ENCODE measurements at places on chromosomes 12 and 14. TPM values are rescaled to one million over a fixed set of nuclear protein-coding genes. Genes with fewer than 3 reads are reported as not detected.

DNA sequence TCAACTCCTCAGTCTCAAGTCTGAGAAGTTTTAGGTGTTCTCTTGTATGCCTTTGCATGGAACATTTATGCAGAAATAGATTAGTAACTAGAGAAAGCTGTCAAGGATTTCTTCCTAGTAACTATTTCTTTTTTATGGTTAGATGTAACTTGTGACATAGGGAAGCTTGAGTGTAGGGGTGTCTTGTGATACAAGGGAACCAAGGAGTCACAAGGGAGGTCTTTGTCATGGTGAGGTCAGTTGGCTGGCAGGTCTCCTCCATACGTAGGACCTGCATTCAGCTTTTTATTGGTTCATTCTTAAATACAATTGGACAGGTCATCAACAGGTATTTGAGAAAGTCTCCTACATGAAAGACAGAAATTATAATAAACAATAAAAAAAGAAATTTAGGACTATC lies 394.0 kb upstream of the CCDC196 start:
- H3K27me3 ChIP-seq: no peaks in the 10 kb centered on the region
- H3K4me1 ChIP-seq: no peaks in the 10 kb centered on the region
- no peak overlapping the region for H3K27ac ChIP-seq
- DNase-seq: no peak
- H3K36me3 ChIP-seq: no peaks in the 10 kb centered on the region

DNA sequence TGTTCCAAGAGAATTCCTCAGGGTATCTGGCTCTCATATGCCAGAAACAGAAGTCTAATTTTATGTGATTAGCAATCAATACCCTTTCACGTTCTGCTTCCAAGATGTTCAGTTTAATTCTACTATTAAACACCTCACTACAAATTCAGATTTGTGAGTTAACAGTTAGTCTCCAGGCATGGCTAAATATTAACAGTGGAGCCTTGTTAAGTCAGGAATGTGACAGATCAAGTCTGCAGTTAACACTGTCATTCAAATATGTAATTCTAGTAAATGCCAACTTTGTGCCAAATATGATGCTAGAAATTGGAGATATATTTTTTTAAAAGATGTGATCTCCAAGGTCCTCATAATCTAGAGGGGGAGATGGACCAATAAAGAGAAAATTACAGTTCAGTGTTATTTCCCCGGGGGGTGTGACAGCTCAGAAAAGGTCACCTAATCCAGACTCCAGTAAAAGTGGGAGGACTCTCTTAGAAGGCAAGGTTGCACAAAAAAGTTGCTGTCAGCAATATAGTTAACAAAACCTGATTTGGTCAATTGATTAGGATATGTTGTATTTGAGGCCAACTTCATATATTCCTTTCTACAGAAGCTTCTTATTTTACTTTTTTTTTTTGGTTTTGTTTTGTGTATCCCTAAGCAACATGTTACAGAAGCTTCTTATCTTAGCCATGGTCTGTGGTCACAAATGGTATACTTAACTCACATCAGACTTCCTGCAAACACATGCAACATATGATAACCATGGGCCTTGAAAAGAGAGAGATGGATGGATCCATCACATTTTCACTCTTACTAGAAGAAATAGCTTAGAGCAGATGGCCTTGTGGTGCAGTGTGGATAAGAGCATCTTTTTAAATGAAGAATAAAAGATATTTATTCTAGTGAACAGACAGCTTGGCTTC lies 18.4 kb upstream of the RNU6-7 start:
- no peaks in the 10 kb centered on the region for H3K4me1 ChIP-seq
- H3K27ac ChIP-seq: no peak overlapping the region
- DNase-seq: no peak
- H3K36me3 ChIP-seq: no peaks in the 10 kb centered on the region
- H3K4me3 ChIP-seq: no peak overlapping the region

GRCh38 chr12:47362126-47362705 lies 282.5 kb upstream of the AMIGO2 start:
- H3K4me3 ChIP-seq: no peak overlapping the region
- no peaks in the 10 kb centered on the region for H3K36me3 ChIP-seq
- no peak for DNase-seq
- H3K4me1 ChIP-seq: peaks cover 5% of the 10 kb centered on the region
- no peaks in the 10 kb centered on the region for H3K27me3 ChIP-seq
- no peak overlapping the region for H3K27ac ChIP-seq

Gene ZDHHC22
- 0.03 TPM for total RNA-seq

Gene MUCL1
- total RNA-seq: not detected

- H3K27ac ChIP-seq: no peak overlapping the region
- no peak for DNase-seq
- no peaks in the 10 kb centered on the region for H3K36me3 ChIP-seq
- no peaks in the 10 kb centered on the region for H3K27me3 ChIP-seq
- no peaks in the 10 kb centered on the region for H3K4me1 ChIP-seq
- no peak overlapping the region for H3K4me3 ChIP-seq
These were observed 1339.2 kb downstream of the AACS start for GRCh38 chr12:126404293-126404881.

Gene ADAMTS20
- not detected for total RNA-seq

Gene IAPP
- total RNA-seq: not detected

- H3K4me3 ChIP-seq: no peak overlapping the region
- H3K27me3 ChIP-seq: no peaks in the 10 kb centered on the region
- DNase-seq: no peak
- no peaks in the 10 kb centered on the region for H3K4me1 ChIP-seq
- peaks cover under 1% of the 10 kb centered on the region for H3K36me3 ChIP-seq
- no peak overlapping the region for H3K27ac ChIP-seq
These were observed 11.3 kb downstream of the DDX51 start for GRCh38 chr12:132132609-132133430.

DNA sequence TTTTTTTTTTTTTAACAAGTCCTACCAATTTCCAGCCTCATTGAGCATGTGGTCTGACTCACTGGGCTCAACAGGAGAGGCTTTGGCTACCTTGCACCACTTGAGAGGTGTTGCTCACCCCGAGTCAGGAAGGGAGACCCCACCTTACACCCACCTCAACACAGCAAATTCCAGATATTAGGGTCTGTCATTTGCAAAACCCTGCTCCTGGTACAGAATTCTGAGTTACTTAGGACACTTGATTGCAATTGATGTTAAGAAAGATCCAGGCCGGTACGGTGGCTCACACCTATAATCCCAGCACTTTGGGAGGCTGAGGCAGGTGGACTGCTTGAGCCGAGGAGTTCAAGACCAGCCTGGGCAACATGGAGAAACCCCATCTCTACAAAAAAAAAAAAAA lies 14.1 kb downstream of the DGLUCY start:
- no peak overlapping the region for H3K4me3 ChIP-seq
- H3K27me3 ChIP-seq: no peaks in the 10 kb centered on the region

- H3K4me1 ChIP-seq: peaks cover 56% of the 10 kb centered on the region
- DNase-seq: peak; percentile 80
- H3K36me3 ChIP-seq: peaks cover 20% of the 10 kb centered on the region
- no peak overlapping the region for H3K4me3 ChIP-seq
- H3K27ac ChIP-seq: peak overlapping the region; percentile 58
These were observed 12.9 kb downstream of the GLRX5 start for GRCh38 chr14:95547626-95548327.

- no peaks in the 10 kb centered on the region for H3K4me1 ChIP-seq
- H3K27me3 ChIP-seq: no peaks in the 10 kb centered on the region
- H3K27ac ChIP-seq: no peak overlapping the region
- no peak overlapping the region for H3K4me3 ChIP-seq
- DNase-seq: no peak
- H3K36me3 ChIP-seq: no peaks in the 10 kb centered on the region
These were observed 288.7 kb upstream of the FLRT2 start for GRCh38 chr14:85241022-85241855.

Gene HIP1R
- total RNA-seq: 21.7 TPM

DNA sequence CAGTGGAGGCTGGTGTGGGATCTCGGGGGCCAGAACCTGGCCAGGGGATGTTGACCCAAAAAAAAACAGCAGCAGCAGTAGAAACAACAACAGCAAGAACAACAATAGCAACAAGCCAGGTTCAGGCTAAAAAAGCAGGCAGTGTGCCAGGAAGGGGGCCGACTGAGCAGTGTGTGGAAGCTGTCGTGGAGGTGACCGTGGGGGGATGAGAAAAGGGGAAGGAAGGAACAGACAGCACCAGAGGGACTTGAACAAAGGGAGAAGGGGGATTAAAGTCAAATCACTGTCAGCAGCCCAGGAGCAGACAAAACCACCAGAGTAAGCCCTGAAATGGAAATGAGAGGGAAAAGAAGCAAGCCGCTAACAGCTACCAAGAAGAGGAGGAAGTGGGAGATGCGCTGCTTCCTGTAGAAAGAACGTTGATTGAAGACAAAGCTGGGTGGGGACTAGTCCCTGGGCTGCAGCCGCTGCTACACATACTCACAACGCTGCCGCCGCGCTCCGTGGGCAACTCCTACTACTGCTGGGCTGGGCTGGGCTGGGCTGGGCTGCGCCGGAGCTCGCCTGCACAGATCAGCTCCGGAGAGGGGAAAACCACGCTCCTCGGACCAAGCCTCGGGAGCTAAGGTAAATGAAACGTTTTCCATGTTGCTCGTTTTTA lies at the start of gene GNG2:
Gene GNG2, plus strand, starts transcription at position 449 of the 661 bp plus-strand sequence. CDS start 90,067 bp downstream, outside the sequence.
- peak within 1 kb of the TSS; percentile 45 for H3K4me3 ChIP-seq
- H3K27ac ChIP-seq: peak within 1 kb of the TSS; percentile 47
- no peaks in the 10 kb centered on the region for H3K27me3 ChIP-seq
- no peaks in the 10 kb centered on the region for H3K36me3 ChIP-seq
- H3K4me1 ChIP-seq: peaks cover 34% of the 10 kb centered on the region
- peak; percentile 80 for DNase-seq

DNA sequence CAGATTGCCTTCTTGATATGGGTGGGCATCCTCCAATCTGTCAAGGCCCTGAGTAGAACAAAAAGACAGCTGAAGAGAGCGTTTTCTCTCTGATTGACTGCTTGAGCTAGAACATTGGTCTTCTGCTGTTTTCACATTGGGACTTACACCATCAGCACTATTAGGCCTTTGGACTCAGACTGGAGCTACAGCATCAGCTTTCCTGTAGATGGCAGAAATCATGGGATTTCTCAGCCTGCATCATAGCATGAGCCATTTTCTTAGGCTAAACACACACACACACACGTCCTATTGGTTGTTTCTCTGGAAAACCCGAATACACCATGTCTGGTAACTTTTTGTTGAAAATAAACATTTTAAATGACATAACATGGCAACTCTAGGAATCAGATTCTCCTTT lies 15.8 kb upstream of the PPM1A start:
- DNase-seq: no peak
- H3K27me3 ChIP-seq: no peaks in the 10 kb centered on the region
- no peaks in the 10 kb centered on the region for H3K4me1 ChIP-seq
- H3K36me3 ChIP-seq: no peaks in the 10 kb centered on the region
- H3K4me3 ChIP-seq: no peak overlapping the region

DNA sequence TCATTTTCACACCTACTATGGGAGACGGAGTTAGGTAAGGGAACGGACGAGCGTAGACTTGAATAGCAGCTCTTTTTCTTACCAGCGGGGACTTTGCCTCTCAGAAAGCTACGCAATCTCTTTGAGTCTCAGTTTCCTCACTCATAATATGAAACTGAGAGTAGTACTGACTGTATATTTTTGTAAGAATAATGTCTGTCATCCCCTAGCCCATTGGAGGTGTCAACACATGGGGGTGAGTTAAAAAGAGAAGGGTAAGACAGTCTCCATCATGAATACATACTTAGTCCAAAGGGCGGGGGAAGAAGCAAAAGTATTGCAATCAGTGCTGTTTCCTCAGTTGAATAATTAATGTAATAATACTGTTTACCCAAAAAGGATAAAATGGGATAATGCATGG lies 592.2 kb downstream of the NRXN3 start:
- H3K27ac ChIP-seq: no peak overlapping the region
- no peak overlapping the region for H3K4me3 ChIP-seq
- H3K36me3 ChIP-seq: no peaks in the 10 kb centered on the region
- H3K4me1 ChIP-seq: peaks cover 14% of the 10 kb centered on the region

DNA sequence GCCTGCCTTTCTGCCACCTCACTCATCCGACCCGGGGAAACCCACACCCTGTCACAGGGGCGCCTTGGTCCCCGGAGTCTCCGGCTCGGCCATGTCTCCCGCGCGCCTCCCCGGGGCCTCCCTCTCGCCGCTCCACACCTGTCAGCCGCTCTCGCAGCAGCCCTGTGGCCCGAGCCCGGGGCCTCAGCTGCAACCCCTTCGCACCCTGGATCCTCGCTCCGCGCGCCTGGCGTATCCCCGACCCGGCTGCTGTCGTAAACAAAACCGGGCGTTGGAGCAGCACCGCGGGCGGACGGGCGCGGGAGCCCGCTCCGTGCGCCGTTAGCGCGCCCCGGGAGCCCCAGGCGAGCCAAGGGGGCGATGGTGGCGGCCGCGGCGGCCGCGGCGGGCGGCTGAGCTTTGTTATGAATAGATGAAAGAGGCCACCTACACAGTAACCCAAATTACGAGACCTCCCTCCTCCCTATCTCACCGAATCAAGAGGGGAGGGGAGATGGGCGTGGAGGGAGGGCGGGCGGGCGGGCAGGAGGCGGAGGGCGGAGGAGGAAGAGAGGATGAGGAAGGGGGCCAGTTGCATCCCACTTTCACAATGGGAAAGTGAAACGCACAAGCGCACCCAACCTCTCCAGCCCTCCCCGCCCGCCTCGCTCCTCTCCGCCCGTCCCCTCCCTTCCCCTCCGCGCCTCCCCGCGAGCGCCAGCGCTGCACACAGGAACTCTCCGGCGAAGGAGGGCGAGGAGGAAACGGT lies at the start of gene PLXNC1:
Gene PLXNC1, plus strand, starts transcription at position 587 of the 748 bp plus-strand sequence. CDS start 395 bp downstream, outside the sequence.
- H3K27me3 ChIP-seq: peaks cover 82% of the 10 kb centered on the region
- peaks cover 12% of the 10 kb centered on the region for H3K4me1 ChIP-seq
- H3K36me3 ChIP-seq: no peaks in the 10 kb centered on the region
- peak within 1 kb of the TSS; percentile 35 for H3K4me3 ChIP-seq
- no peak within 1 kb of the TSS for H3K27ac ChIP-seq
- DNase-seq: no peak

Gene TMEM63C
- 0.66 TPM for total RNA-seq

Gene GPR84
- not detected for total RNA-seq

DNA sequence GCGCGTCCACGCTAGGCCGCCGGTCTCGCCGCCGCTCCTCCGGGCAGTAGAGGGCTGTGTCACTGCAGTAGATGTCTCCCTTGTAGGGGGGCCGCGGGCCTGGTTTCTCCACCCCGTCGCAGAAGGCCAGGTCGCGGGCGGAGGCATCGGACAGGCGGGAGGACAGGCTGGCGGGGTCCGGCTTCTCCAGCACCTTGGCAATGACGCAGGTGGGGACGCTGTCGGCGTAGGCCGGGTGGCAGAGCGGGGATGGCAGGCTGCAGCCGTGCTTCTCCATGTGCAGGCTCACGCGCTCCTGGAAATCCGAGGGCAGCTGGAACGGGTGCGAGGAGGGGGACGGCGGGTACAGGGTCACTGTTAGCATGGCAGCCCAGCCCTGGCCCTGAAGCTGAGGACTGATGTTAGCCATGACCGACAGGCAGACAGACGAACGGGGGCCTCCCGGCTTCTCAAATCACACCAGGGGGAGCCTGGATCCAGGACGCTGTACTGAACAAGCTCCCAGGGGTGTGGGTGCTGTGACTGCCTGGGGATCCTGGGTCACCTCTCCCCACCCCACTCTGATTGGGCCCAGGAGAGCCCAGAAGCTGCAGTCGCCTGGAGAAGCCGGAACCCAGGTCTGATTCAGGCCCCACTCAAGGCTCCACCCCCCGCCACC lies 48.1 kb downstream of the BEGAIN start:
- no peaks in the 10 kb centered on the region for H3K27me3 ChIP-seq
- DNase-seq: no peak
